Prostate gland (tissue), 2 donors: ENCODE measurements at places on chromosomes 7 and 10. TPM values are rescaled to one million over a fixed set of nuclear protein-coding genes. Genes with fewer than 3 reads are reported as not detected.

The WNT8B gene
- total RNA-seq = 0.40 TPM

The TMEM130 gene
- 0.36 TPM for total RNA-seq

The PTEN gene
- total RNA-seq = 85.8 TPM

The SEC61G gene
- total RNA-seq = 253 TPM

The NUTM2D gene
- total RNA-seq = 13.0 TPM

The TRDMT1 gene
- 6.5 TPM for total RNA-seq

The ADAM8 gene
- 7.2 TPM for total RNA-seq

The CYP2E1 gene
- total RNA-seq = 8.1 TPM

The GIMAP2 gene
- 16.1 TPM for total RNA-seq

DNA sequence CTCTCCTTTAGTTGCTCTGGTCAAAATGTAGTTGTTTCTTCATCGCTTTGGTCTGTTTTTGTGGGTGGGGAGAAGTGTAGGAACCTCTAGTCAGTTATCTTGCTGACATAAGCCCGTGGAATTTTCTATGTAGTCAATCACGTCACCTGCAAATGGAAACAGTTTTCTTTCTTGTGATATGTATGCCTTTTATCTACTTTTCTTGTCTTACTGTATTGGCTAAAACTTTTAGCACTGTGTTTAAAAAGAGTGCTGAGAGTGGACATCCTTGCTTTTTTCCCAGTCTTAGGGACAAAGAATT is 42.3 kb downstream of the AKR1E2 start:
- H3K27ac ChIP-seq = no peak overlapping the region
- H3K27me3 ChIP-seq = no peaks in the 10 kb centered on the region
- no peak overlapping the region for H3K4me3 ChIP-seq
- no peaks in the 10 kb centered on the region for H3K36me3 ChIP-seq
- no peaks in the 10 kb centered on the region for H3K4me1 ChIP-seq

DNA sequence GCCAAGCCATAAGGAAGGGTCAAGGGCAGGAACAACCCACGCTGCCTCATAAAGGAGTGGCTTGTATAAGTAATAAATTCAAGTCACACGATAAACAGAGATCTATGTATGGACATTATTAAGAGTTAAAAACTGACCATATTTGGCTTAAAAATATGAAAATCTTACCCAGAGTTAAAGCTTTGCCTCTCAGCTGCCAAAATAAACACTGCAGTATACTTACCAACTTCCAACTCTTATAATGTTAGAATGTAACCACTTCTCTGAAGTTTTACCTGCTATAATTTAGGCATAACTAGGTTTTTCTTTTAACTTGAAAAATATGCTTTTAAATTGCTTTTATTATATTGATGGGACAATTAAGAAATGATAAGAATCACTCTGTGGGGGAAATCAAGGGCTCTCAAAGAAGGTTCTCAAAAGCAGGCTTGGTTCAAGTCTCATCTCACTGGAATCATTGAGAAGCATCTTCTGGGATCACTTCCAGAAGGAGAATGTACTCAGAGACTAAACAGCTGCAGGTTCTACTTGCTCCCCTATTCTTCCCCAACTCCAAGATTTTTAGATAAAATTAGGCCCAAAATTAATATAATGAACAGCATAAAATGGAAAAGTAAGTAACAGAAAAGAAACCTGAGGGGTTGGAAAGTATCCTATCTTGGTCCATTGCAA is 16.1 kb upstream of the CAV2 start:
- H3K27me3 ChIP-seq = no peaks in the 10 kb centered on the region
- H3K4me3 ChIP-seq = no peak overlapping the region
- H3K36me3 ChIP-seq = no peaks in the 10 kb centered on the region
- H3K27ac ChIP-seq = no peak overlapping the region
- DNase-seq = no peak
- no peaks in the 10 kb centered on the region for H3K4me1 ChIP-seq

DNA sequence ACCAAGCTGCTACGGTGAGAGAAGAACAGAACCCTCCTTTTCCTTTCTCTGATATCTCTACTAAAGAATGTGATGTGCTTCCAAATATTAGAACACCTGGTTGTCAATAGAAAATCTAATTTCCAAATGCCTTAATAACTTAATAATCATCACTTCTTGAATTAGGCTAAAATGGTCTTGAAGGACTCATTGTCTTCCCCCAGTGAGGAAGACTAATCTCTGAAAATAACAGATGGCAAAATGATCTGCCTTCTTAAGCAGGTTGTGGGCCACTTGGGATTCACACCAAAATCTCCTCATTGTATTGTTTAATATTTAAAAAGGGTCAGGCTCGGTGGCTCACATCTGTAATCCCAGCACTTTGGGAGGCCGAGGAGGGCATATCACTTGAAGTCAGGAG is 805.9 kb upstream of the AUTS2 start:
- H3K36me3 ChIP-seq = no peaks in the 10 kb centered on the region
- H3K27me3 ChIP-seq = no peaks in the 10 kb centered on the region
- no peak for DNase-seq

DNA sequence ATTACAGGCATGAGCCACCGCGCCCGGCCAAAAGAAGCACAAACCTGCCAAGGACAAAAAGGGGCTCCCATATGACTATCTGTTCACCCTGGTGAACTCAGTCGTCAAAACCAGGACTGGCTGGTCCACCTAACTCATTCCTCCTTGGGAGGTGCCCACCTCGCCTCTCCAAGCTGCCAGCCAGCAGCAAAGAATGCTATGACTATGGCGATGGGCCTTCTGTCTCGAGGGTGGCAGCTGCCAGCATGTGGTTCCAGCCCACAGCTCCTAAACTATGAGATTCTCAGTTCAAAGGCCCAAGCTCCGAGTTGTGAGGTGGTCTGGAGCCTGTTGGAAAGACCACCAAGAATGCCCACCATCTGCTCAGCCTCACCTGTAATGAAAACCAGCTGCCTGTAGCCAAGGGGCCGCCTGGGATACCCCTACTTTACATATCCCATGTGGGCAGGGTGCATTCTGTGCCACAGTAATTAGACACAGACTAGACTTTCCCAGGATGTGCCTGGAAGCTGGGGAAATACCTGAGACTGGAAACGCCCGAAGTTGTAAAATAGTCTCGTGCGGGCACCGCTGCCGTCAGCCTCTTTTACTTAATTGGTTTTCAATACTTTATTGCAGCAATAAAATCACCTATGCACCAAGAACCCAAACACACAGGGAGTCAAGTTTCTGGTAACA is 71.1 kb downstream of the ZRANB1 start:
- no peak overlapping the region for H3K4me3 ChIP-seq
- no peaks in the 10 kb centered on the region for H3K27me3 ChIP-seq
- peak overlapping the region; percentile 56 for H3K27ac ChIP-seq
- no peak for DNase-seq
- H3K36me3 ChIP-seq = no peaks in the 10 kb centered on the region
- peaks cover 25% of the 10 kb centered on the region for H3K4me1 ChIP-seq

- H3K27me3 ChIP-seq = no peaks in the 10 kb centered on the region
- H3K27ac ChIP-seq = no peak overlapping the region
- H3K4me3 ChIP-seq = no peak overlapping the region
- peak; percentile 31 for DNase-seq
- H3K4me1 ChIP-seq = no peaks in the 10 kb centered on the region
Measured at GRCh38 chr10:108544500-108545120, 1378.7 kb downstream of the XPNPEP1 start.

DNA sequence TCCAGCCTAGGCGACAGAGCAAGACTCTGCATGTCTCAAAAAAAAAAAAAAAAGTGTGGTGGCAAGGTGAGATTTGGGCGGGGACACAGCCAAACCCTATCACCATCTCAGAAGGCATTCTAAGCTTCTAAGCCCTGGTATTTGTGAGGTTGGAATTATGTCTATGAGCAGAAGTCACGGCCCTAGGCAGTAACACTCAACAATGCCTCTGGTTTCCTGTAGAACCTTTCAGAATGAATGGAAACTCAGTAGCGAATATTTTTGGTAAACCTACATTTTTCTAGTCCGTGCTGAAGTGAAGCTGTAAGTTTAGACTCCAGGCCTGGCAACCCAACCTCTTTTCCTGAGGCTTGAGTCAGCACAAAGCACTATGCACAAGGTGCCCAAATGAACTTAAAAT is 88.3 kb downstream of the FAM107B start:
- DNase-seq = no peak
- H3K27ac ChIP-seq = no peak overlapping the region
- H3K4me1 ChIP-seq = no peaks in the 10 kb centered on the region

DNA sequence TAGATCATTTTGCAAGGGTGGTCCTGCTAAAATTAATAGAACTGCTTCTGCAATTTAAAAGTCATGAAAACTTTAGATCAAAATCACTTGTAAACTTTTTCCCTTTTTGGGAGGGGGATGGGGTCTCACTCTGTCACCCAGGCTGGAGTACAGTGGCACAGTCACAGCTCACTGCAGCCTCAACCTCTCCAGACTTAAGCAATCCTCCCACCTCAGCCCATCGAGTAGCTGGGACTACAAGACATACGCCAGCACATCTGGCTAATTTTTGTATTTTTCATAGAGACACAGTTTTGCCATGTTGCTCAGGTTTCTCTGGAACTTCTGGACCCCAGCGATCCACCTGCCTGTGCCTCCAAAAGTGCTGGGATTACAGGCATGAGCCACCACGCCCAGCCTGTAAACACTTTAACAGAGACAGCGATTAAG is 79.7 kb downstream of the LRRC17 start:
- no peak for DNase-seq
- H3K4me3 ChIP-seq = no peak overlapping the region
- H3K4me1 ChIP-seq = peaks cover 12% of the 10 kb centered on the region

- no peaks in the 10 kb centered on the region for H3K27me3 ChIP-seq
Measured at GRCh38 chr7:108051454-108051853, 48.5 kb upstream of the LAMB1 start.

DNA sequence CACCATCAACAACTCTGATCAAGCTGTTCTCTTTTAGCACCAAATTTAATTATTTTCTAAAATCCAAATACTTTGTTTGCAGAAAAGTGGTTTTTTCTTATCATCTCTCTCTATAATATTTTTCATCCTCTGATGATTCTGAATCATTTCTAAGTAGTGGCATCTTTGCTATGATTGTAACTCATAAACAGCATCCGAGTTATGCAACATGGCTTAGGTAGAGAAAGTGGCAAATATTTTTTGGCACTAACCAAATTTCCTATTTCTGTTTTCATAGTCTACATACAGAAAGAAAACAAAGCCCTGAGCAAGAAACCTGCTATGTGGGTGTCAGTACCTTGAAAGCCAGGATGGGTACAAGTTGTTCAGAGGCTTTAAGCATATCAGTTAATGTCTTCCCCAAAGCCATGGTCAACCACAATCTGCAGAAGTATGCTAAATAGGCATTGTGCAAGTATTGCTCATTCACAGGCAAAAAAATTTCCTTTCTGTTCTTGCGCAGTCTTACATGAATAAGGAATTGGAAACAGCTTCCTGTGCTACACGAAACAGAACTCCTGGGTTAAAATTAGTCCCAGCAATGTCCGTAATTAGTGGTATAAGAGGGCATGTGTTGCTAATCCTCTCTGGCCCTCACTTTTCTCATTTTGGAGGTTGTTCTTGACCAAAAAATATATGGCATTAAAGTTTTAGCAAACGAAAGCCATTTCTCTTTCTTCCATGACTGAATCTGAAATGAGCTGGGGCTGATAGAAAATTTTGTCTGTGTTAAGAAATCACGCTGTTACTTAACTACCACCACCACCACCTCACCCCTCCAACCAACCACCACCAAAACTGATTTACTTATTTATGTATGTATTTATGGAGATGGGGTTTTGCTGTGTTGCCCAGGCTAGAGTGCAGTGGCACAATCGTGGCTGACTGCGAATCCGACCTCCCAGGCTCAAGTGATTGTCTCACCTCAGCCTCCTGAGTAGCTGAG is 325.6 kb upstream of the MAGI2 start:
- H3K27ac ChIP-seq = no peak overlapping the region
- no peak for DNase-seq
- H3K4me3 ChIP-seq = no peak overlapping the region
- no peaks in the 10 kb centered on the region for H3K27me3 ChIP-seq

GRCh38 chr10:6463366-6463765 is 116.7 kb downstream of the PRKCQ start:
- H3K4me3 ChIP-seq = no peak overlapping the region
- H3K36me3 ChIP-seq = no peaks in the 10 kb centered on the region
- no peak overlapping the region for H3K27ac ChIP-seq
- no peaks in the 10 kb centered on the region for H3K27me3 ChIP-seq
- DNase-seq = no peak

DNA sequence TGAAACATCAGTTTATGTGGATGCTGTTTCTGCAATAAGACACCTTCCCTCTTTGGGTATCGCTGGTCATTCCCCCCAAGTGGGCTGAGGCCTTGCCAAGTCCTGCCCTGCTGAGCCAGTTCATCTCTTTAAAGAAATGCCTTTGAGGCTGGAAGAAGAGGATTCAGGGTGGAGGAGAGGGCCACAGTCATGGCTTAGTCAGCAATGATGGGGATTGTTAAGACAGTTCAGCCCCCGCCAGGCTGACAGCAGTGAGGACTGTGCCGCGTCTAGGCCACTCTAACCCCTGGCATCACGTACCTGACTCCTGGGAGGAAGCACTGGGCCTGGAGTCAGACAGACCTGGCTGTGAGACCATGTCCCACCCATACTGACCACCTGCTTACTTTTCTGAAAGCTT is 48.3 kb downstream of the PNLIPRP2 start:
- DNase-seq = no peak
- H3K4me3 ChIP-seq = no peak overlapping the region
- H3K27ac ChIP-seq = no peak overlapping the region

DNA sequence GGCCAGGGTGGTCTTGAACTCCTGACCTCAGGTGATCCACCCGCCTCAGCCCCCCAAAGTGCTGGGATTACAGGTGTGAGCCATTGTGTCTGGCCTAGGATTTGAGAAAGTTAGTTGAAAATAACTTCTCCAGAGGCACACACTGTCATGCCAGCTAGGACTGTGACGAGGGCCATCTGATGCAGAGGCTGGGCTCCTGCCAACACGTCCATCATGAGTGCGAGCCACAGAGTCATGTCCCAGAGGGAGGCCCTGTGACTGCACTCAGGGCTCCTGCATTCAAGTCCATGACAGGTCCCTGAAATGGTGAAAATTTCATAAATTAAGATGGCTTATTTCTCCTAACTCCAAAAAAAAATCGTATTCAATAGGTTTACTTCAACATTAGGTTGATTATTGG is 17.1 kb downstream of the C10orf120 start:
- no peak overlapping the region for H3K27ac ChIP-seq
- DNase-seq = no peak
- H3K4me1 ChIP-seq = no peaks in the 10 kb centered on the region
- no peaks in the 10 kb centered on the region for H3K27me3 ChIP-seq
- H3K36me3 ChIP-seq = no peaks in the 10 kb centered on the region
- no peak overlapping the region for H3K4me3 ChIP-seq

DNA sequence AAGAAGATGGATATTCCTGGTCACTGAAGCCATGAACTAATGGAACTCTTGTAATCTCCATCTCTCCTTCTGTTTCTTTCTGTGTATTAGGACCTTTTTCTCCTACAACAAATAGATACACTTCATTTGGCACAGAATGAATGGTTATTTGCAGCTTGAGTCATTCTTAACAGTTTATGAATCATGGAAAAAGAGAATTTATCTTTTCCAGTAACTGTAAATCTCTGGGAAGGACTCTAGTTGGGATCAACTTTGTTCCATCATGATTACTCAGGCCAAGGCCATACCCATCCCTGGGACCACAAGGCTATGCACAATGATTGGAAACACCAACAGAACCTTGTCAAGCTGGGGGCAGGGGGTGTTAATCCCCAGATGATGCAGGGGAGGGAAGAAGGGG is 36.1 kb upstream of the MDFIC start:
- H3K4me3 ChIP-seq = no peak overlapping the region
- no peaks in the 10 kb centered on the region for H3K27me3 ChIP-seq
- DNase-seq = no peak
- H3K4me1 ChIP-seq = no peaks in the 10 kb centered on the region
- H3K36me3 ChIP-seq = no peaks in the 10 kb centered on the region
